Peyer's patch (tissue), 4 donors: ENCODE measurements at places on chromosomes 5 and 9. TPM values are rescaled to one million over a fixed set of nuclear protein-coding genes. Genes with fewer than 3 reads are reported as not detected.
A peak's percentile ranks its signal among the peaks of the same experiment; 100 is the strongest.

DNA sequence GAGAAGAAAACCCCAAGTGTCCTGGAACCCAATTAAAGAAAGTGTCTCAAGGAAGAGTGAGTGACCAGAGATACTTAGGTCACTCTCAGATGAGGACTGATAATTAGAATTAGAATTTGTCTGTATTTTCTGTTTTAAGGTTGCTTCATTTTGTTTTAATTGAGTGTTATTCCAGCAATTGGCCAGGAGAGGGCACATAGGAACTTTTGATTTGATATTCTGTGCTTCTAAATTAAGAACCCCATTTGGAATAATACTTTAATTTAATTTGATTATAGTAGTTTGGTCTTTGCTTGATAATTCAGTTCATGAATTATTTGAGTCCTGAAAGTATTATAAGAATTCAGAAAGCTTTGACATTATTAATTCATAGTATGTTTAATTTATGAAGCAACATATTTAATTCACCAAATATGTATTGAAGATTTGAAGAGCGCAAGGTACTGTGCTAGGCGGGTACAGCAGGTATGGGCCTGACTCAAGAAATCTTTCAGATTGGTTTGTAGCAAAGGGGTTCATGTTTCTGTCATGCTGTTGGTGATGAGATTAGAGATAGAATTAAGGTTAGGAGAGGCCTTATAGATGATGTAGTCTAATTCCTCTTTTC, 4.9 kb downstream of the MRPL22 start:
- DNase-seq = no peak

DNA sequence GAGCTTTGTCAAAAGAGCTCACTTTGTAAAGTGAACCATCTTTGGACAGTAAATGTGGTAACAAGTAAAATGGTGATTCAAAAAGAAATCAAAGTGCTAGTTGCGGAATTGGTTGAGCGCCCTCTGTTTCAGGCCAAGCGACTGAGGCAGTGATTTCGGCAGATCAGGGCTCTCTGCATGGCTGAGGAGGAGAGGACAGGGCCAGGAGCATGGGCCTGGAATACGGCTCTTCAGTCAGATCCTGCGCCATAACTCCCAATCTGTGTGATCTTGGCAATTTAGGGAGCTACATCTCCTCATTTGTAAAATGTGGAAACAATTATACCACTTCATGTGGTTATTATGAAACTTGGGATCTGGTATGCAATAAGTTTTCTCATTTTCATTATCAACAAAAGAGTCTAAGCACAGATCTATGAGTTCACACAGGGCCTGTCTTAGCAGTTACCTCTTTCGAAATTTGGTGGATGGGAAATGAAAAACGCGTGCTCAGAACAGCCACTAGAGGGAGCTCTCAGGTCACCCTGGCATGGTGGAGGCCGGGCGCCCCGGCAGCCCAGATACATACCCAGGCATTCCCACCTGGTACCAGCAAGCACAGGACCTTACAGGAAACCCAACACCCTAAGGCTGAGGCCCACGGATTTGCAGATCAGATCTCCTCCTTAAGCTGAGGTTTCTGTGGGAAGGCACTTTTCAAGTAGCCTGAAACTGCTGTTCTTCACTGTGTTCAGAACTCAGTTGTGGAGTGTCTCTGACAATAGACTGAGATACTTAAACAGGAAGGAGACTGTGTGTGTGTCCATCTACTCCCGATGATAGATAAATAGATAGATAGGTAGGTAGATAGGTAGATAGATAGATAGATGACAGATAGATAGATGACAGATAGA, 303.7 kb downstream of the RAB3C start:
- peak; percentile 28 for DNase-seq

- no peak for DNase-seq
These were observed 106.3 kb upstream of the NR3C1 start for GRCh38 chr5:143509758-143510221.

PALM2AKAP2 gene
- total RNA-seq = not detected

DHFR gene
- total RNA-seq = 42.6 TPM

PCDHAC1 gene
- not detected for total RNA-seq

GRCh38 chr9:14198841-14199455, 115.0 kb downstream of the NFIB start:
- peak; percentile 17 for DNase-seq

GRCh38 chr9:107953556-107954125, 464.1 kb upstream of the KLF4 start:
- no peak for DNase-seq

ROR2 gene
- 0.70 TPM for total RNA-seq

CCDC192 gene
- total RNA-seq = not detected

DNA sequence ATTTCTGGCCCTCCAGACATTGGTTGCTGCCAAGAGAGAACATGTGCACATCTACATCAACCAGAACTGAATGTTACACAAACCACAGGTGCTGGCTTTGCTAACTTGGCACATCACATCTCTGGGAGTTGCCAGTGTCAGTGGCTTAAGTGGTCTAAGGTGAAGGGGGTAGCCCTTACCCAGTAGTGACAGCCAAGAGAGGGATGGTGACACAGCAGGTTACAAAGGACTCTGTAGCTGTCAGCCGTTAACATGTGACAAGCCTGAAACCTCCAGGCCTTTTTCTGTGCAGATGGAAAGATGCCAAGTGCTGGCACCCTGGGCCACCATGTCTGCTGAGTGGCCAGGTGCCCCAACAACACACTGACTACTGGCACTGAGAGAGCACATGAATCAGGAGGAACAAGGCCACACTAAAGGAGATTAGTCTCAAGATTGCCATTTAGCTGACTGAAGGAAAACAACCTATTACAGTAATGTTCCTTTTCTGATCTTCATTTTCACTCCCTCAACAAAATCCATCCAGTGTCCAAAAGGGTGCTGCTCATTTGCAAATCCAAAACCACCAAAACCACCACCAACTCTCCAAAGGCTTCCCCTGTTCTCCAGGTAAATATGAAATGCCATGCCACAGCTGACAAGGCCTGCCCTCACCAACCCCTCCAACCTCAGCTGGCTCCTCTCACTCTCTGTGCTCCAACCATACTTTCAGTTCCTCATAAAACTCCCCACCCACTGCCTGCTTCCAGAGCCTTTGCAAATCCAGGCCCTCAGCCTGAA, 20.2 kb downstream of the SIL1 start:
- no peak for DNase-seq

GRCh38 chr5:59371525-59372127, 521.9 kb downstream of the PDE4D start:
- DNase-seq = no peak

- no peak for DNase-seq
These were observed 220.5 kb upstream of the ADRA1B start for GRCh38 chr5:159695741-159696294.

CAVIN4 gene
- not detected for total RNA-seq

DNA sequence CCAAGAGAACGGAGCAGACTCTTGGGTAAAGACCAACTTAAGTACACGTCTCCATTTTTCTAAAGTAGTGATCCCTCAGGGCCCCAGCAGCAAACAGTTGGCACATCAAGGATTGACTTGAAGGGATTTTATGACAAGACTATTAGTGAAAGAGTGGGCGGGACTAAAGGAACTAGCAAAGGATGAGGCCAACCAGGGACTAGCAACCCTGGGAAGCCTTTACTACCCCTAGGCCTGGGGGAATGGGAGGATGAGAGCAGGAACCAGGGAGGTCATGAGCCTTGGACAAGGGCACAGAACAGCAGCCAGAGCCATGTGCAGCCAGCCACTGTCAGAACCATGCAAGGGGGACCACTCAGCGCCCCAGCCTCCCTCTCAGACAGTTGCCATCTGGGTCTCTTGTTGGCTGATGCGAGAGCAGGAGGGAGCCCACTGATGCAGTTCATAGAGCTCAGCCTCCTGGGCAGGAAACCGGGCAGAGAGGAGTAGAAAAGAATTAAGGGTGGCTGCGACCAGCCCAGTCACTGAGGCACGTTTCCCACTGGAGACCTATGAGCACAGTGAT, 28.1 kb downstream of the TGFBI start:
- DNase-seq = no peak

- DNase-seq = no peak
These were observed 457.7 kb downstream of the BNC2 start for GRCh38 chr9:16412740-16413139.

PCDHB6 gene
- total RNA-seq = not detected

GRCh38 chr5:104967806-104968410, 1405.3 kb upstream of the NUDT12 start:
- DNase-seq = no peak

- no peak for DNase-seq
These were observed 65.7 kb upstream of the ADCY2 start for GRCh38 chr5:7330256-7330655.

DDX4 gene
- total RNA-seq = not detected

- DNase-seq = no peak
These were observed 11.2 kb downstream of the BTNL8 start for GRCh38 chr5:180910182-180910581.

CMBL gene
- 17.3 TPM for total RNA-seq

ACOT12 gene
- total RNA-seq = not detected

DNA sequence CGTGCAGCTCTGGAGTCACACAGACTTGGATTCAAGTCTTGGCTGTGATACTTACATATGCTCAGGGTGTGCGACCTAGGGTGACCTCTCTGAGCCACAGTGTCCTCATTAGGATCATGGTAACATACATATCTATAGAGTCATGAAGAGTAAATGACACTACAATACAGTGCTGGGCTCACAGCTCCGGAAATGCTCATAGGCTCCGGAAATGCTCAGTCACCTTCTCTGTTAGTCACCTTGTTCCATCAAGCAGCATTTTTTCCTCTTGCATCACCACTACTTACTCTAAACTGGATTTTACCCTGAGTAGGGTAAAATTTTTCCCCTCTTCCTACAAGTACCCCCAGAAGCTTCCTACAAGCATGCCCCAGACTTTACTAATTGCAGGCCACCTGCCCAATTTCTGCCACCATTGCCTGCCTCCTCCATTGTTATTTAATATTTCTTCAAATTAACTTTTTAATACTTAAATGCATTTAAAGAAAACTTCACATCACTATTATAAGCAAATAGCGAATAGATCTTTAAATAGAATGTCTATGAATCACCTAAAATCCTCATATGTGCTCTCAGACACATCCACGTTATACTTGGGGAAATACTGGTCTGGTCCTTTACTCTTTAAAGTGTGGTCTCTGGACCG, 147.6 kb upstream of the SPRY4 start:
- no peak for DNase-seq

IL5 gene
- total RNA-seq = not detected

DNA sequence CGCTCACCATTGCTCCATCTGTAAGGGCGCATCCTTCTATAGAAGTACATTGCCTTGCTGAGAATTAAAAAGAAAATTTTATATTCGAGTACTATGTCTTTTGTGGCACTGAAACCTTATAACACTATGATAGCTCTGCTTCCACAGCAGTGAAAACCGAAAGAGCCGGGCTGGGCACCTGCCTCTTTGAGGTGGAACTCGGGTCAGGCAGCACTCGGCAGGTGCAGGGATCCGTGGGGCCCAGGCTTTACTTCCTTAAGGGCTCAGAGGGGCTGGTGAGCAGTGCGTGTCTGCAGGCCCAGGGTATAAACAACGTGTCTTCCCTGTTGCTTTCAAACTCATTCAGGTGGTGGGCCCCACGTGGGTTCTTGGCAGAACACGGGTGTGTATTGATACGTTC, 69.9 kb downstream of the OTULIN start:
- DNase-seq = no peak

DNA sequence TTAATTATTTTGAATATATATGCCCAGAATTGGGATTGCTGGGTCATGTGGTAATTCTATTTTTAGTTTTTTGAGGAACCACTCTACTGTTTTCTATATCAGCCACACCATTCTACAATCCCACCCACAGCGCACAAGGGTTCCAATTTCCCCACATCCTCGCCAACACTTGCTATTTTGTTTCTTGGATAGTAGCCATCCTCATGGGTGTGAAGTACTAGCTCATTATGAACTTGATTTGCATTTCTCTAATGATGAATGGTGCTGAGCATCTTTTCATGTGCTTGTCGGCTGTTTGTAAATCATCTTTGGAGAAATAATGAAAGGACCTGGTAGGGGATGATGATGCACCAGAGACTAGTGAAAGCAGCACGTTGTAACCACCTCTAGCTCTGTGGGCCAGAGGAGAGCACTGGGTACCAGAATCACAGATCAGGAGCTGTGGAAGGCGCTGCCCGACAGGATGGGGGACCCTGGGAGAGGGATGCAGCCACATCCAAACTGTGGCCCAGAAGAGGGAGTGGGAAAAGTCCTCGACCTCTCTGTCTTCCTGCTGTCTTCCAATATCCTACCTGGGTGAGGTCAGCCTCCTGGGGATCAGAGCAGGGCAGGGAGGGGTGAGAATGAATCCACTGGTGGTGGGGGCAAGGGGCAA, 155.4 kb downstream of the RGS3 start:
- peak; percentile 15 for DNase-seq

MEIKIN gene
- not detected for total RNA-seq

GPR150 gene
- 4.1 TPM for total RNA-seq

RNF208 gene
- total RNA-seq = not detected

DNA sequence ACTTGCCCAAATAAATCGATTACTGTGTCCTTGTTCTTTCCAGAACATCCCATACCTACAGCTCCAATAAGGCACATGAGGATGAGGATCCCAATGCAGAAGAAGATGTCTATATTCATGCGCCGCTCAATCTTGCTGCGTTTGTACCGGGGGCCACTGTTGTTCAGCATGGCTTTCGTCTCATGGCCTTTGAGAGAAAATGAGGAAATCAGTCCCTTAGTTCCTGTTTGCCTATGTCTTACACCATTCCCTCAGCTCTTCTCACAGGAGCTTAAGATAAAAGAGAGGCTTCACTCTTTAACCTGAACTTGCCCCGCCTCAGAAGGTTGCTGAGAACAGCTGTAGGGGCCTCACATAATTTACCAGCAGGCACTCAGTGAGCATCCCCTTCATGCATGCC, 211.6 kb downstream of the ATP10B start:
- no peak for DNase-seq

- DNase-seq = no peak
These were observed 20.4 kb downstream of the PRLR start for GRCh38 chr5:35209862-35210261.
